Naive B cell (primary cell): ENCODE measurements at places on chromosomes 6 and 20. TPM values are rescaled to one million over a fixed set of nuclear protein-coding genes. Genes with fewer than 3 reads are reported as not detected.

- DNase-seq, result peak; percentile 44
Observed at GRCh38 chr6:73394577-73395354, at the start of gene DDX43. Gene DDX43, plus strand, starts transcription at chr6:73394828. Its CDS starts 78 bp downstream, at chr6:73394906.

DNA sequence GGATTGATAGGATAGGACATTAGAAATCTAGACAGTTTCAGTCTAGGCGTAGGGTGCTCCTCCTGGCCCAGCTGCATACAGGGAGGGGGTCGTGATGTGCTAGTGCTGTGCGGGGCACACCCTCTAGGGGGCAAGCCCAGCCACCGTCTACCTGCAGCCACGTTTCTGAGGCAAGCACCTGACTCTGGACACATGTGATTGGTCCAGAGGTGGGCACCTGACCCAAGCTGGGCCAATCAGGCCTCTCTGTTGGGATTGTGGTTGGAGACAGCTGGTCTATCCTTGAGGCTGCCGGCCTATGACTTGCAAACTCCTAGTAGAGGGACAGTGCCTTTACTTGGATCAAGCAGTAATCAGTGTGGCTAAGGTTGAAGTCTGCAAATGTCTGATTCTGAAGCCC is 317.1 kb downstream of the BMP7 start:
- no peak for DNase-seq

GRCh38 chr6:93751969-93752368 is 332.6 kb upstream of the EPHA7 start:
- DNase-seq, result no peak

DNA sequence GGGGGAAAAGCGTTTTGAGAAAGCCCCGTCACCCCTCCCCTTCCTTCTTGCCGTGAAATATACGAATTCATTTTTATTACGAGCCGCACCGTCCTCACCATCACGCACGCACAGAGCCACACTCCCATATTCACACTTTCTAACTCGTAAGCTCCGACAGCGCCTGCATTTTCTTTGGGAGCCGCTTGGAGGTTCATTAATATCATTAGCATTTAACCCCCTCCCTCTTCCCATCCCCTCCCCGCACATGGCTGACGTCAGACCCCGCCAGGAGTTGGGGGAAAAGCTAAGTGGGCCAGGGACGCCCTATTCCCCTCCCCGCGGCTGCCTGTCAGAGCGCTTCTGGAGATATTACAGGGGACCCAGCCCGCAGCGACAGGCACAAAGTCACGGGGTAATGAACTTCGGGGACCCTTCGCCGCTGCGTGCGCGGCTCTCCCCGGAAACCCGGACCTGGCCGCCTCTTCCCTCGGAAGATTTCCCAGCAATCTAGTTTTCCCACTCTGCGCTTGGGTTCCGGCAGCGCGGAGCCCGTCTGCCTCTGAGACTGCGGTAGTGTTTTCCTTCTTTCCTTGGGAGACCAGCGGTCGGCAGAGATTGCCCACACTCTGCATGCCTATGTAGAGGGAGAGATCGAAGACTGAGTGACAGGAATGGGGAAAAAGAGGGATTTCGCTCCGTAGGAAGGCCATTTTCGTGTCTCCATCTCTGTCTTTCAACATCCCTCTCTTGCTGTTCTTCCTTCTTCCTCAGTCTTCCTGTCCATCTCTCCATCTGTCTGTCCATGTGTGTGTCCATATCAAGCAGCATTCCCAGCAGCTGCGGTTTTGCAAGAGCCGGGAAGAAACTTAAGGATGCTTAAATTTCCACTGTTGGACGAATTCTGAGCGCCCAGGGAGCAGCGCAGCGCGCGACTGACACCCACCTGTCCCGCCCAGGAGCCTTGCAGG is at the start of gene NR2E1:
Gene NR2E1 (plus strand): TSS at position 309 of the 950 bp plus-strand sequence. CDS start 744 bp downstream, outside the sequence.
- DNase-seq, result no peak

Gene BPIFB4
- not detected for polyA plus RNA-seq

DNA sequence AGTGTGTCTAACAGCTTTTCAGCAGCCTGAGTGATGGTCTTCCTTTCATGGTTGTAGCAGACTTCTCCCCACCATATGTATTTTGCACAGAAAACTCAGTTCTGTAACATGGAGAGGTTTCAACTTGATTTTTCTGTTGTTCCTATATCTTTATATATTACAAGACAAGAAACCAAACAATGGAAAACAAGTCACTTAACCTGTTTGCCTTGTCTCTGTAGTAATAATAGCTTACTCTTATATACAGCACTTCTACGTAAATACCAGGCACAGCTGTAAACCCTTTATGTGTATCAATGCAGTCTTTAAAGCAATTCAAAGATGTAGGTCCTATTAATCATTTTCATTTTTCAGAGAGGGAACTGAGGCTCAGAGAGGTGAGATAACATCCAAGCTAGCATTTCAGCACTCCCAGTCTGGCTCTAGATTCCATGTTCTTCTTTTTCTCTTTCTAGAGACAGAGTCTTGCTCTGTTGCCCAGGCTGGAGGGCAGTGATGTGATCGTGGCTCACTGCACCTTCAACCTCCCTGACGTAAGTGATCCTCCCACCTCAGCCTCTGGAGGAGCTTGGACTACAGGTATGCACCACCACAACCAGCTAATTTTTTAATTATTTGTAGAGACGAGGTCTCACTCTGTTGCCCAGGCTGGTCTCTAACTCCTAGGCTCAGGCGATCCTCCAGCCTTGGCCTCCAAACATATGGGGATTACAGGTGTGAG is 90.4 kb downstream of the DTNBP1 start:
- DNase-seq, result no peak

Gene ETV7
- not detected for polyA plus RNA-seq

- no peak for DNase-seq
Observed at GRCh38 chr6:149474108-149474935, 10.5 kb downstream of the ZC3H12D start.

Gene SLC32A1
- not detected for polyA plus RNA-seq

DNA sequence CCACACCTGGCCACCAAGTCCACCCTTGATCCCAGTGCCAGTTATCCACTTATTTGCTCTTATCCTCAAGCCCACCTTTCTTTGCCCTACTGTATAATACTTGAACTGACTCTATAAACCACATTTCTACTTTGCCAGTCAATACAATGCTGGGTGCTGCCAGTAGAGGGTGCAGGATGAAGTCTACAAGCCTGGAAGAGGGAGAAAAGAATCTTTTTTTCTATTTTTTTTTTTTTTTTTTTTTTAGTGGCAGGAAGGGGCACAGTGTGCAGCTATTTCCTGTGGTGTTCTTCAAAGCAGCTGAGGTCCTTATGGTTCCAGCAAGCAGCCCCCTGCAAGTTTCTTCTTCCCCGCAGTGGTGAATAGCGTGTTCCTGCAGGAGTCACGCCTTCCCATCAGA is 22.2 kb upstream of the GABRR1 start:
- DNase-seq, result no peak

DNA sequence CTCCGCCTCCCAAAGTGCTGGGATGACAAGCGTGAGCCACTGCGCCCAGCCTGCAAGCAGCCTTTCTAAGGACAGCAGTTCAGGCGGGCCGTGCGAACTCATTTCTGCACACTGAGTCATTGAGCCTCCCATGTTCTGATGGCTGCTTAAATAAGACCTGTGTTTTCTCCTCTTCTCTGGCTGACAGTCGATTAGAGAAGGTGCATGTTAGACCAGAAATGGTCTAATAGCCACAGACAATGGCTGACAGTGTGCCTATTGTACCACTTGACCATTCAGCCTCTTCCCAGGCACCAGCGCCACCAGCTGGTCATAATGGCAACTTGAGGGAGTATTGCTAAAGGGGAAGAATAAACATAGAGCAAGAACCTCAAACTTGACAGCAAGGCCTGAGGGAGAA is 6.2 kb downstream of the CST11 start:
- DNase-seq, result no peak

- no peak for DNase-seq
Observed at GRCh38 chr20:39795401-39796272, 833.5 kb downstream of the DHX35 start.

GRCh38 chr6:143928853-143929252 is 64.6 kb downstream of the ZC2HC1B start:
- DNase-seq, result no peak

DNA sequence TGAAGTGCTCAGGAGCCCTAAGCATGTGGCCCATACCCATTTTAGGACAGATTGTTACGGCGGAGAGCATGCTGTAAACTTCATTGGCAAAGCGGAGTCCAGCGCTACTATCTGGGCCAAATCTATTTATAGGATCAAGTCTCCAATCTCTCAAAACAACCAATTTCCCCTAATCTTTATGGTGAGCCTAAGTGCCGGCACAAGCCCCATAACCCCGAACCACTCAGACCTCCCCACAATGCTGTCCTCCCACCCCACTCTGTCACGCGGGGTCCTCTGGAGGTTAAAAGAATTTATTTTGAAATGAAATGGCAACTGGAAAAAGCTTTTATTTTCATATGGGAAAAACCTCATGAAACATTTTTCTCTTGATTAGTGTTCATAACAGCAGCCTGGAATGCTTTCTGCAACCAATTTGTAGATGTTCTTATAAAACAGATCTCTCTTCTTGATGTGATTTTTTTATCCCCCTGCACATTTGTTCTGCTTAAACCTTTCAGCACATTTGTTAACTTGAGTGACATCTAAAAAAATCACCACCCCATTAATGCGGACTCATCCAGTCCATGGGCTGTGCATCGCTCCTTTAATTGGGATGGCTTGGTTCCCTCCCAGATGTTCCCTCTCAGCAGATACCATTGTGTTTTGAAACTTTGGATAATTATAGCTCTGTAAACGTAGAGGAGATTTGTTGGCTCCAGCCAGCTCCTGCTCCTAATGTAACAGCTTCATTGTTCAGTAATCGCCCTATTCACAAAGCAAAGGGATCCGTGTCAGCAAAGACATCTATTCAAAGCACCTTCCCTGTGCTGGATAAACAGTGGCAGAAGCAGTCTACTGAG is 323.6 kb downstream of the CD83 start:
- no peak for DNase-seq

Gene MUCL3
- polyA plus RNA-seq, result not detected

DNA sequence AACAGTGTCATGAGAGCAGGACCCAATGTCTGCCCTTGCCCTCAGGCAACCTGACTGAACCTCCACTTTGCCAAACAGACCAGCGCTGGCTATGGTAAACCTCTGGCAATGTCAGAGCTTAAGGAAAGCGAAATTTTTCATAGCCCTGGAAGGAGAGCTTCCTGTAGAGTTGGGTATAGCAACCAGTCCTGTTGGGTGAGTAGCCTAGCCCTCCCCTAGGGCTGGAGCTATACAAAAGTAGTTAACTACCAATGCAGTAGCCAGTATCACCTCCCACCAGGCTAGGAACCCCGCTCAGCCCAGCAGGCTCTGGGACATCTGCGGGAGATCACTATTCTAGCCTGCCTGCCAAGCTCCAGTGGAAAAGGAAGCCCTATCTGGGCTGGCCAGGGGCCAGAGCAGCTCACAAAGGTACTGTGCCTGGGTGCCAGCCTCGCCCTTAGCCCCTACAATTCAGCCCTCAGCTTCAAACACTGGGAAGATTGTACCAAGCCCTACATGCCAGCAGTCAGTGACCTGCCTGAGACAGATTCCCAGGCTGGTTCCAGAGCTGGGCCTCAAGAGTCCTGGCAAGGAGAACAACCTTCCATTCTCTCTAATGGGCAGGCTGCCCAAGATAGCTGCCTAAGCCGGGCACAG is 7.9 kb downstream of the WFDC3 start:
- DNase-seq, result no peak

GRCh38 chr6:144606083-144606482 is 320.9 kb downstream of the UTRN start:
- DNase-seq, result no peak

DNA sequence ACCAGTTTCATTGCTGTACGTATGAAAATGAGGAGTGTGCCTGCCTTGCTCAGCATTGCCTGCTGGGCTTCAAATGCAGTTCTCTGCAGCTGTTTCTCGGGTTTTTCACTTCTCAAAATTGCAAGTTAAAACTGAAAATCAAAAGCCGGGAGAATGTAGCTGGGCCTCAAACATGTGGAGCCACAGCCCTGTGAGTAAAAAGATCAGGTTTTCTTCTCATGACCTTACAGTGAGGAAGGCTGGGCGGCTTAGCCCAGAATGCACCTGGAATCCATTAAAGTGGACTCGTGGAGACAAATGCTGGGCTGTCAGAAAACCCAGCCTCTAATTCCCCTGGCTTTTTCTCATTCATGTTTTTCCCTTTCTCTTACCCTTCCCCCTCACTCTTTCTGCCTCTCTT is 34.4 kb downstream of the DSE start:
- peak; percentile 54 for DNase-seq

- DNase-seq, result no peak
Observed at GRCh38 chr6:7148100-7148822, 40.5 kb downstream of the RREB1 start.

GRCh38 chr20:43812216-43812615 is 85.4 kb upstream of the GTSF1L start:
- no peak for DNase-seq

GRCh38 chr6:134546962-134547645 is 229.2 kb upstream of the SGK1 start:
- no peak for DNase-seq

DNA sequence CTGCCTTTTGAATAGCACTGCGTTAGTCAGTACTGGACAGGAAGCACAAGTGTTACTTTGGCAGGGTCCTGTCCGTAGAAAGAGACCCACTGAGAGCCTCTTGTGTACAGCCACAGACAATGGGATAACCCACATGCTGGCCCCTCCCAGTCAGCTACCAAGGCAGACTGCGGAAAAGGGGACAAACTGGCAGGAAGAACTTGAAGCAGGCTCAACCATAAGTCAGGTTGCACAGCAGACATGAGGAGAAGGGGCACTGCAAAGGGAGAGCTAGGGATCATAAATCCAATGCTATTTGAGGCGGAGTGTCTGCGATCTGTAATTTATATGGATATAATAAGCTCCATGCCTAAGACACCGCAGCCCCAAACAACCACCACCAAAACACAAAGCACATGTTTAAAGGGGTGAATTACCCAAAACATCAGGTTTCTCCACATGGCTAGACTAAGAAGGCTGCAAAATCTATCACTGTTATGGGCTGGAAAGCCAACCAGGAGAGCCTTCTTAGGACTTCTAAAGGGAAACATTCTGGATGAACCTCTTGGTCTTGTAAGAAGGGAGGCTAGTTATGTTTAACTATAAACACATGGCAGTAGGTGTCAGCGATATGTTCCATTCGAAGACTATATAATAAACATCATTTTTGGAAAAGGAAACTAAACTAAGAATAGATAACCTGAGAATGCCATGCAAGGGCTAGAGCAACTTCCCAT is 141.7 kb downstream of the BACH2 start:
- no peak for DNase-seq

Gene EDN3
- not detected for polyA plus RNA-seq

DNA sequence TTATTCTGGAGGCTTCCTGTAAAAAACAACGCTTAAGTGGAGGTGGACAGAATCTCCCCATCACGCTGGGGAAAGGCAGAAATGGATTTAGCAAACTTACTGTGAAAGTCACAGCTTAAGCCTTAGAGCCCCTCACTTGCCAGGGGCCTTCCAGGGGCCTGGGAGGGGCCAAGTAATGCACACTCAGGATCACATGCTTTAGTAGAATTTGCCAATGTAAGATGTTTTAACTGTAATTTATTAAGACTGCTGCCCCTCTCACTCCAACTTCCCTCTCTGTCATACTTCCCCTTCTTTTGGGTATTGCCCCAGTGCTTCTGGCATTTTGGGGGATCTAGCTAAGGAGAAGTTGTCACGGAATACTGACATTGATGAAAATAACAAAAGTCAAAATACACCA is 12.6 kb upstream of the ADA start:
- DNase-seq, result no peak
